ENCODE measurements at places on chromosomes 3 and 15.

- no peak for DNase-seq
Measured at GRCh38 chr15:69629631-69630161, 177.1 kb downstream of the RPLP1 start.

GRCh38 chr15:93809516-93809915 is 421.8 kb upstream of the MCTP2 start:
- DNase-seq, result no peak

DNA sequence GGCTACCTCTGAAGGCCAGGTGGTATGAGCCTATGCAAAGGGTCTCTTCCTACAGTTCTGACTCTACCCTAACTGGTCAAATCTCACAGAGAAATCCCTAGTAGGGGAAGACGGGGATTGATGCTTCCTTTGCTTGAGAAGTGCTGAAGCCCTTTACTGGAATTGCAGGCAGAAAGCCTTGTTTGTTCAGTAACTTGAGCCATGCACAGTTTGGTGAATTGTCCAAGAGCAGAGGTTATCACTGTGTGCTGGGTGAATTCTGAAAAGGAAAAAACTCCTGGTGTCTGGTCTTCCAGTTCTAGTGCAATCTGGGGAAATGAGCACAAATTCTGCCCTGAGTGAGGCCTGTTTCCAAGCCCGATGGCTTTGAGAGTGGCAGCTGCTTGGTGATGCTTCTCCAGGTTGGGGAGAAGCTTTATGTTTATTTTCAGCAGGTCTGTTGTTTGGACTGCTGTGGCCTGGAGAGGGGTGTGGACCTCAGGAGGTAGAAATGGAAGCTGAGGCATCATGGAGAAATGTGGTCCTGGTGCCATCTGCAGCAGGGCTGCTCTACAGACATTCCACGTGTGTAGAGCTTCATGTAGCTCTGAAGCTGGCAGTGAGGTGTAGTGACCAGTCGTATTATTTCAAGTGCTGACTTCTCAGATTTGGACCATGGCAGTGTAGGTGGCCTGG is 60.9 kb downstream of the ARNT2 start:
- DNase-seq, result no peak

DNA sequence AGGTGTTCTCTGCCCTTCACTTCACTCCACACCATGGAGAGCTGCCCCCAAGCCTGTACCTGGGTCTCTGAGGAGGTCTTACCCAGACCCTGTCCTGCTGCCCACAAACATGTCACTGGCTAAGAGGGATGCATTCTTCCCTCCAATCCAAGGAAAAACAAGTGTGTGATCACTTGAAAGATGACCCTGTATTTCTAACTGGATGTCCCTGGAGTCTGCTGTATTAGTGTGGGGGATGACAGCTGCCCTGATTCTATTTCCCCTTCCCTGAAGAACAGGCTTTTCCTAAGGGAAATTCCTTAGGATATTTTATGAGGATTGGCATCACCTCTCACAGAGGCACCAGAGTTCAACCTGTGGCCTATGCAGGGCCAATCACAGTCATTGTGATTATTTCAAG is 55.0 kb upstream of the GATA2 start:
- DNase-seq, result no peak

- no peak for DNase-seq
Measured at GRCh38 chr15:52005748-52006701, 13.0 kb upstream of the MAPK6 start.

GRCh38 chr3:114519415-114519814 is 225.6 kb downstream of the TIGIT start:
- DNase-seq, result no peak

DNA sequence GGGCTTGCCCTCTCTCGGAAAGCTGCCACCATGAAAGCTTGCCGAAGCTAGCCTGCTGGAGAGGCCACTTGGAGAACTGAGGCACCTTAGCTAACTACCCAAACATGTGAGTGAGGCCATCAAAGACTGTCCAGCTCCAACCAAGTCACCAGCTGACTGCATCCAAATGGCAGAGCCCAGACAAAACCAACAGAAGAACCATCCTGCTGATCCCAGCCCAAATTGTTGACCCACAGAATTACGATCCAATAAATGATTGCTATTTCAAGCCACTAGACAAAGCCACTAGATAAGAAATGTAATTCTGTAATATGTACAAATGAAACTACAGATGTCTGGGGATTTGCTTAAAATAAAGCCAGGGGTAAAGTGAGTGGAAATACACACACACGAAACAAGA is 109.8 kb upstream of the TRPM1 start:
- no peak for DNase-seq

GRCh38 chr15:51709031-51709430 is 27.7 kb downstream of the SCG3 start:
- DNase-seq, result no peak

GRCh38 chr3:86658876-86659275 is 332.1 kb downstream of the VGLL3 start:
- DNase-seq, result no peak

DNA sequence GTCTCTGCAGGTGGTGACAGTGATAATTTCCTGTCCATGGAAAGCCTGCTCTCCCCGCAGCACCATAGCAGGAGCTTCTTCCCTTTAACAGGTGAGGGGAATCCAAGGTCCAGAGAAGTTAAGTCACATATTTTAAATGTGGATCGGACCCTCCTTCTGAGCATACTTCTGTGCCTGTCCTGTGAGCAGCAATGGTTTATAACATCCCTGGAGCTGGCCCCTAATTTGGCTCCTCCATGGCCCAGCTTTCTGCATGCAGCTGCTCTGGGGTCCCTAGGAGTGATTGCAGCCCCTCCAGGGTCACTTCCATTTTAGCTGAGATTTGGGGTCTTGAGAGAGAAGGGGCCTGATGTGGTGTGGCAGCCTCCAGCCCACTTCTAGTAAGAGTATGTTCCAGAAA is 127.8 kb downstream of the EEFSEC start:
- DNase-seq, result no peak

GRCh38 chr3:115146418-115147328 is at the start of gene ZBTB20:
Gene ZBTB20 (minus strand): TSS chr3:115147288.
- DNase-seq, result peak; percentile 51

GRCh38 chr3:160911411-160911810 is 155.4 kb downstream of the PPM1L start:
- no peak for DNase-seq

- no peak for DNase-seq
Measured at GRCh38 chr3:55675478-55675877, 188.4 kb upstream of the WNT5A start.

GRCh38 chr15:64011736-64012135 is 34.5 kb downstream of the DAPK2 start:
- DNase-seq, result no peak

DNA sequence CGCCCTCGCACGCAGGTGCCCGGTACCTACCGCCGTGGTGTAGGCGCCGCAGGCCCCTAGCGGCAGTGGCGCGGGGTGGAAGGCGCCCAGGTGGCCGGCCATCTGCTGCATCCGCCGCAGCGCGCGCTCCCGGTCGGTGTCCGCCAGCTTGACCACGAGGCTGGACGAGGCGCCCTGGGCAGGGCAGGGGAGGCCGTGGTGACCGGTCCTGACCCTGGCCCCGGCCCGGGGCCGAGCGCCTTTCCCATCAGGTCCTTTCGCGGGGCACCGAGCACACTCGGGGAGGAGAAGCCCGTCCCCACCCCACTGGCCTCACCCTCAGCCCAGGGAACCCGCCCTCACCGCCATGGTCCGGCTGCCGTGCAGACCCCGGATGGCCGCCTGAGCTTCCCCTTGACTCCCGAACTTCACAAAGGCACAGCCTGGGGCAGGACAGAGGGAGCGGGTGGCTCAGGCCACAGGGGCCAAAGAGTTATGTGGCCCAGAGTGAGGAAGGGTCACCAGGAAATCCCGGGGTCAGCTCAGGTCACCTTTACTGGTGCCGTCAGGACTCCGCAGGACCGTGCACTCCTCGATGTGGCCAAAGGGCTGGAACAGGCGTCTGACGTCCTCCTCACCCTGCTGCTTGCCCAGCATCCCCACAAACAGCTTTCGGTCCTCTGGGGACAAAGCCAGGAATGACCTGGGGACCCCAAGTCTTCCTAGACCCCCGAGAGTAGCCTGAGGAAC is 17.4 kb upstream of the PARP6 start:
- DNase-seq, result no peak

GRCh38 chr15:60605879-60606307 is 127.0 kb upstream of the ICE2 start:
- DNase-seq, result no peak

DNA sequence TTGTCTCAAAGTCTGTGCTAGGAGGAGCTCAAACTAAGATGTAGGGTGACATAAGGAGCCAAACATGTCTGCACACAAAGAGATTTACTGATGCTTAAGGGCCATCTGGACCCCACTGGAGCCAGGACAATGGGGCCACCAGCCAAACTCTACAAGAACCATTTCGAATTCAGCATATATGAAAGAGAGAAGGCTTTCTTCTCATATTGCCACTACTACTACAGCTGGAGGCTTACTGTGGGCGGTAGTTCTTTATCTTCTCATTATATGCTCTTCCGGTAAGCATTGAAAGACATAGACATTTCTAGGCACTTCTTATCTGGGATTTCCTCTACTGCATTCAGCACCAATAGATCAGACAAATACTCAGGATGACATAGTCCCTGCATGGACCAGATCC is 404.4 kb upstream of the PROK2 start:
- DNase-seq, result no peak

- DNase-seq, result no peak
Measured at GRCh38 chr15:34942363-34942762, 27.2 kb downstream of the AQR start.

- no peak for DNase-seq
Measured at GRCh38 chr3:16298891-16299290, 33.9 kb downstream of the OXNAD1 start.

- no peak for DNase-seq
Measured at GRCh38 chr3:62923066-62923465, 47.9 kb upstream of the CADPS start.

DNA sequence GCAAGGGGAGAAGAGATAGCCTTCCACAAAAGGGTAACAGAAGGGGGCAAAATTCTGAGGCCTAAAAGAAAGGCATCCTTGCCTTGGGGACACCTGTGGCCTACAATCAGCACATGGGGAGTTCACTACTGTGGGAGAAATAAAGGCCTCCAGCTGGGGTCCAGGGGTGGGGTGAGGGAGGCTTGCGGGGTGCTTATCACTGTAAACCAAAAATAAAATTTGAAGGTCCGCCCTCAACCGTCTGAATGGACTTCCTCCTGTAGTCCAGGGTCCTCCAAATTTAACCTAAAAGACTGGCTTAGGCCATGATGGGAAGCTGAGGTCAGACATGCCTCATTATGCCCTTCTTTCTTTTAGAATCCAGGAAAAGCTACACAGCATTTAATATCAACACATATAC is 2.1 kb upstream of the POLR2M start:
- no peak for DNase-seq

DNA sequence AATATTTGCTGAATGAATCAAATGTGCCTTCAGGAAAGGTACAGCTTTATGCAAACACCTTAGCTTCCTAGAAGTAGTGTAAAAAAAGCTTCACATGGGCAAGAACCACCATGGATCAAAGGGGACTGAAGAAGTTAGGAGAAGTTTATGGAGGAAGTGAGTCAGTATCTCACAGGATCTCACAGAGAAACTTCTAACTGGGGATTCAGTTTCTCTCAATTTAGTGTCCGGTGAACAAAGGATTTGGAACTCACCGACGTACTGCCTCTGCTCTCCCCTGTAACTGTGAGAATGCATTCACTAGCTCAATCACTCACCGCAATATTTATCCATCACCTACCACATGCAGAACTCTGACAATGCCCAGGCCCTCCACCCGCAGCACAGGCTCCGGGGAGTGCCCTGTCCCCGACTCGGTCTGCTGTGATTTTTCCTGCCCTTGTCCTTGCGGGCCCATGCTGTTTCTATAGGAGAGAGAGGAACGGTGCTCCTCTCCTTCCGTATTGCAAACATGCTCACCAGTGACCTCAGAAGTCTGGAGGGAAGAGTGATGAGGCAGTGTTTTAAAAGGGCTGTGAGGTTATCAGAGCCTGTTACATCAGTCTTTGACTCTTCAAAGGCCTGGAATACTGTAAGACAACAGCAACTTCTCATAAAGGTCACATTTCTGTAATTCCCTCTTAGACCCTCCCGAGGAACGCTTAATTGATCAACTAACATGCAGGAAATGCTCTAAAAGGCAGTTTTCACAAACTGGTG is 222.5 kb upstream of the ICE2 start:
- DNase-seq, result no peak

- no peak for DNase-seq
Measured at GRCh38 chr15:33256874-33257273, 53.9 kb upstream of the RYR3 start.

DNA sequence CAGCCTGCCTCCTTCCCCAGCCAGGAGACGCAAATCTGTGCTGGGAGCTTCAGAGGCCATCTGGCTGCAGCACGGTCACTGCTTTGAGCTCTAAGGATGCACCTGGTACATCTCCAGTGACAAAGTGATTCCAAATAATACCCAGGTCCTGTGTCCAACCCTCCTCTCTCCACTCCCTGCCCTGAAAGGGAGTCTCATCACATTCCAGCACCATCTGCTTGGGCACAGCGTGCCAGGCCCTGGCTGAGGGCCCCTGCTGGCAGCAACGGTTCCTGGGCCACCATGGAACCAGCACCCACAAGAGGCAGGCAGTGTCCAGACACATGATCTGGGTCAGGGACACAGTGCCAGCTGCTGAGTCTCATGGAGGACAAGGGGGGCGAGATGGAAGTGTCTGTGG is 81.3 kb downstream of the MTHFS start:
- DNase-seq, result no peak

DNA sequence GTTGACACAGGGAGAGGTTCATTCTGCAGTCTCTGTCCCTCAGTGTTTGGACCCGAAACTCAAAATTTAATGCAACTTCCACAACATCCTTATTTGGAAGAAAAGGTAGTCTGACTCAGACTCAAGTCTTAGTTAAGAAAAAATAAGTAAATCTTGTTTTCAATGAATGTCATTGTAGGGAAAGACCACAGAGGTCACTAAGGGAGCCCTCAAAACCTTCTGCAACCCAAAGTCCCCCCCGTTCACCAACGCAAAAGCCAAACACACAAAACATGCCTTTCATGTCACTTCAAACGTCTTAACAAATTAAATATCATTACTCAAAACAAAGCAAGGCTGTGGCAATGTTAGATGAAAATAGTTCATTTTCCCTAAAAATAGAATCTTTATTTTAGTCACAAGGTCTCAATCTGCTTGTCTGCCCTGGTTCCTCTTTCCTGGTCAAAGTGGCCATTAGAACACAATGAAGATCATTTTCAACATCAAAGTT is 20.9 kb upstream of the SSUH2 start:
- DNase-seq, result no peak

DNA sequence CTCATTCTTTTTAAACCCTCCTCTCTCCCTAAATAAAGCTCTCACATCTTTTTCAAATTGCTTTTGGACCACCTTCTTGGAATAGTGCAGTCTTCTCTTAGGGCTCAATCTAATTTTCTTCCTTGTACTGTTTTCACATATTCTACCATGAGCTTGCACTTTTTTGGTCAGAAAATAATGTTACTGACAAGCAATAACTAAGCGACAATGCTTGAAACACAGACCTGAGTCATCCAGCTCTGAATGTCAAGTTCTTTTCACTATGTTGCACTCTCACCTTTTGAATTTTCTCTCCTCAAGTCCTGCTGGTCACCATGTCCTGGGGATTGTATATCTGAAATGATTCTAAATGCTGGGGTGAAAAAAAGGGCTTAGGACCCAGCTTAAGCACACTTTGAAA is 8.9 kb downstream of the TNFAIP8L3 start:
- DNase-seq, result no peak

GRCh38 chr15:25713736-25714537 is 149.2 kb downstream of the ATP10A start:
- no peak for DNase-seq

- DNase-seq, result no peak
Measured at GRCh38 chr3:183548262-183548769, 7.2 kb downstream of the KLHL6 start.

Data from stimulated activated CD4-positive, alpha-beta T cell treated with anti-CD3 and anti-CD28 coated beads, TNF-alpha, amount 100 ng/mL, for 1 hour (primary cell).